ENCODE measurements at places on chromosomes 3 and 15. TPM values are rescaled to one million over a fixed set of nuclear protein-coding genes. Genes with fewer than 3 reads are reported as not detected.

The AGBL1 gene
- total RNA-seq: not detected

The TM6SF1 gene
- total RNA-seq: 0.38 TPM

The ABHD10 gene
- total RNA-seq: 40.1 TPM

The ZNF501 gene
- total RNA-seq: 7.4 TPM

The CADM2 gene
- not detected for total RNA-seq

The ANKUB1 gene
- total RNA-seq: not detected

DNA sequence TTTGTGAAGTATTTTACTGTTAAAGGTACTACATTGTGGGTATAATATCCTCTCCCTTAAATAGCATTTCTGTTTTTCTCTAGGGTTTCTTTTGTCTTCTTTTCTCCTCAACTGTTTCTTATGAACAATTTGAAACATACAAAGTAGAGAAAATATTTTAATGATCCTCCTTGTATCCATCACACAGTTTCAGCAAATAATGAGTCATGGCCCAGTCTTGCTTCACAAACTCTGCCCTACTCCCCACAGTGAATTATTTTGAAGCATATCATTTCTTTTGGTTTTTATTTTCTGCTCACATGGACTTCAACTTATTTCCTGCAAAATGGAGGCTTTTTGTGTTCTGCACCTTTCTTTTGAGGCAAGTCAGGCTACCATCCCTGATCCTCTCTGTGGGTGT lies 6.1 kb upstream of the SCAANT1 start:
- H3K27ac ChIP-seq: no peak overlapping the region
- DNase-seq: no peak
- no peaks in the 10 kb centered on the region for H3K27me3 ChIP-seq
- H3K36me3 ChIP-seq: peaks cover 20% of the 10 kb centered on the region
- H3K4me1 ChIP-seq: peaks cover 16% of the 10 kb centered on the region
- H3K4me3 ChIP-seq: no peak overlapping the region

- peaks cover 75% of the 10 kb centered on the region for H3K4me1 ChIP-seq
- no peak overlapping the region for H3K27ac ChIP-seq
- no peak overlapping the region for H3K4me3 ChIP-seq
- DNase-seq: peak; percentile 15
- no peaks in the 10 kb centered on the region for H3K36me3 ChIP-seq
Measured at GRCh38 chr3:177109688-177110330, 87.5 kb downstream of the TBL1XR1 start.

DNA sequence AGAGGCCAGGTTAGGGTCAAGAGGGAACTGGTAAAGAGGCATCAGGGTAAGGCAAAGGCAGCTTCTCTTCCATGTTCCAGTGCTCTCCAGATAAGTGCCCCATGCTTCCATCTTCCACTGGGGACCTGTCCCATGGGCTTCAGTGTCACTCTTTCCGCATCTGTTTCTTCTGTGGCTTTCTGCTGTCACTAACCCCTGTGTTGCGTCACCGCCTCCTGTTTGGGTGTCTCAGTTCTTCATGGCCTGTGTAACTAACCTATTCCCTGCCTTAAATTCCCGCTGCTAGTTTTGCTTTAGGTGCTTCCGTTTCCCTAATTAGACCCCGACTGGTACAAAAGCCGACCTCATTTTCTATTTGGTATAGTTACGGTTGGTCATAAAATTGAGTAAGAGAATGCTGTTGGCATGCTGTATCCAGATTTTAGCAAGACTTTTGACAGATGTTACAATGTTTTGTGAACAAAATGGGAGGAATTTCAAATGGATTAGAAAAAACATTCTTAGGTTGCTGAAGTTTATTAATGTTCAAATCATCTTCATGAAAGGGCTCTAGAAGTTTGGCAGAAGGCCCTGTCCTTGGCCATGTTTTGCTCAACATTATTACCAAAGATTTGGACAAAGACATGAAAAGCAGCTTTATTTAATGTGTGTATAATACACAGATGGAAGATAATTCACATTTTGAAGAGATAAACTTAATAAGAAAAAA lies 245.3 kb downstream of the BBX start:
- no peak overlapping the region for H3K4me3 ChIP-seq
- no peaks in the 10 kb centered on the region for H3K36me3 ChIP-seq
- H3K27ac ChIP-seq: no peak overlapping the region
- H3K27me3 ChIP-seq: no peaks in the 10 kb centered on the region
- no peak for DNase-seq

Measured in CD4-positive, alpha-beta memory T cell (primary cell).